ENCODE measurements at places on chromosomes 13 and 19.

- no peak for DNase-seq
These were observed 226.7 kb downstream of the TEX29 start for GRCh38 chr13:111546921-111547675.

DNA sequence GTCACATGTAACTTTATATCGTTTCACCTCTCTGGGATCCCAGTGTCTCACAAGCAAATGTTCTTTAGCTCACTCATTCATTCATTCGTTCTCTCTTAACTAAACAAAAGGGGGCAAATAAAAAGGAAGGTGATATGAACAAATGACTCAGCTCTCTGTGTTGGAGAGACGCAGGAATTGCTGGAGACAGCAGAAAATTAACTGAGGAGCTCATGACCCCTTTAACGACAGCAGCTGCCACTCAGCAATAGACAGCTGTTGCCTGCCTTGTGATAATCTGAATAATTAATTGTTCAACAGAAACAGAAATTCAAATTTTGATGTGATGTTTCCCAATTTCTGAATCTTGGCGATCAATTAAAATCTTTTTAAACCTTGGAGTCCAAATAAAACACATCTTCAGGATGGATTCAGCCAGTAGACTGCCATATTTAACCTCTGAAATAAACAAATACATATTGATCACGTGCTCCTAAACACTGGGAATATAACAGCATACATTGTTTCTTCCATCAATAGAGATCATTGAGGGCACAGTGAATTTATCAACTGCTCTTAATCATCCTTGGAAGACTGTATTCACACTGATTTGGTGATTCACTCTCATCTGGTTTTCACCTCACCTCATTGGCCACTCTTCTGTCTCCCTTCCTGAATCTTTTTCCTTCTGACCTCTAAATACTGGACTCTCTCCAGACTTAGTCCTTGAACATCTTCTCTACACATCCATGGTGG is 63.3 kb downstream of the MBNL2 start:
- no peak for DNase-seq

- DNase-seq: no peak
These were observed 3.4 kb upstream of the NUMBL start for GRCh38 chr19:40693896-40694295.

- no peak for DNase-seq
These were observed 4.7 kb downstream of the SPPL2B start for GRCh38 chr19:2333027-2333806.

GRCh38 chr13:50187352-50188029 is 172.2 kb downstream of the KCNRG start:
- DNase-seq: no peak

DNA sequence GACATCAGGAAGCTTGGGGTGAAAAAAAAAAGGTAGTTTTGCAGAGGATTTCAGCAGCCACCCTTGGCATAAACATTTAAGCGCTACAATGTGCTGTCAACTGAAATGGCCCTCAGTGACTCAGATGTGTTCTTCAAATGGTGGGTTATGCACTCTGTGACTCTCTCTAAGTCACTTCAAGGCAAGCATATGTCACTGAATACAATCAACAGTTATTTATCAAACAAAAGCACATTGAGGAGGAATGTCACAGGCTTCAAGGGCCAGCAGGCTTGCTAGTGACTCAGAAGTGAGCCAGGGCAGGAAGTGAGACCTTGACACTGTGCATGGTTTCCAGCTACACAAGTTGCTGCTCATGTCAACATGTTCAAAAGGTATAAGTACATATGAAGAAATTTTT is 523.7 kb upstream of the HTR2A start:
- no peak for DNase-seq

DNA sequence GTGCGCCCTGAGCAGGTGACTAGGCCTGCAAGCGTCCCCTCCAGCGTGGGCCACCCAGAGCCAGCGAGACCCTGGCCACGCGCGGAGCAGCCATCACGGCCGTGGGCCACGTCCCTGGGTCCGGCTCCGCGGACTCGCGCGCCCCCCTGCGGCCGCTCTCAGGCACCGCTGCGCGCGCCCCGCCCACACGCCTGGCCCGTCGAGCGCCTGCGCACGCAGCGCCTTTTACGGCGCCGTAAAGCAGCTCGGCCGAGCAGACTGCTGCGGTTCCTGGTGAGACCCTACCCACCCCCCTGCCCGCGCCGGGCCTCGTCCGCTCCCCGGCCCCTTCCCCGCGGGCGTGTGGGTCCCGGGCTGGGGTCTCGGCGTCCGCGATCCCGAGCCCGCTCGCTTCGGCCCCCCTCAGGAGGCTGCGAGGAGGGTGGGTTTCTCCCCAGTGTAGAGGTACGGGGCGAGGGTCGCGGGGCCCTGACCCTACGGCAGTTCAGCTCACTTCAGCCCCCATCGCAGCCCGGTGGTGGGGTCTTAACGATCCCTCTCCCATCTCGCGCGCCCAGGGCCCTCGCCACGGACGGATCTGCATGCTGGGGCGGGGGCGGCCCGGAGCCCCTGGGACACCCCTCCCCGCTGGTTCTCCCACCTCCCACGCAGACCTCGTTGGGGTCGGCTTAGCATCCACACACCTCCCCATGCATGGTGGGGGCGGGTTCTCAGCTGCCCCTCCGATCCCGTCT is at the start of gene TRAPPC5:
Gene TRAPPC5, plus strand, starts transcription at position 228 of the 734 bp plus-strand sequence. CDS start 1,421 bp downstream, outside the sequence.
- peak; percentile 82 for DNase-seq

DNA sequence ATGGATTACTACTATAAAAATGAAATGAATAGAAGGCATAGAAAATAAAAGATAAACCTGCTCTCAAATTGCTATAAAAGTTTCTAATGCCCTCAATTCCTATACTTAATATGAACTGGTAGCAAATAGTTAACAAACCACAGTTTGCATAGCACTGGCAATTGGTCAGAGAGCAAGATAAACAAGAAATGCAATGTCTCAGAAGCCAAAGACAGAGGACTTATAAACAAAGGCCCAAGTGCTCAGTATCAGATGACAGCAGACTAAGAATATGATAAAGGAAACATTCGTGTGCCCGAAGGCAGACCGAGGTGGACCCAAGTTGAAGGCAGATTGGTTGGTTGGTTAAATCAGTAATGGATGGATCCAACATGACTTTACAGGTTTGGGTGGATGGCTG is 50.6 kb downstream of the IPO5 start:
- DNase-seq: no peak

GRCh38 chr19:40413291-40413845 is at the start of gene PRX:
PRX (minus strand) TSS chr19:40413378; CDS start chr19:40407932, 5,446 bp downstream.
- no peak for DNase-seq

DNA sequence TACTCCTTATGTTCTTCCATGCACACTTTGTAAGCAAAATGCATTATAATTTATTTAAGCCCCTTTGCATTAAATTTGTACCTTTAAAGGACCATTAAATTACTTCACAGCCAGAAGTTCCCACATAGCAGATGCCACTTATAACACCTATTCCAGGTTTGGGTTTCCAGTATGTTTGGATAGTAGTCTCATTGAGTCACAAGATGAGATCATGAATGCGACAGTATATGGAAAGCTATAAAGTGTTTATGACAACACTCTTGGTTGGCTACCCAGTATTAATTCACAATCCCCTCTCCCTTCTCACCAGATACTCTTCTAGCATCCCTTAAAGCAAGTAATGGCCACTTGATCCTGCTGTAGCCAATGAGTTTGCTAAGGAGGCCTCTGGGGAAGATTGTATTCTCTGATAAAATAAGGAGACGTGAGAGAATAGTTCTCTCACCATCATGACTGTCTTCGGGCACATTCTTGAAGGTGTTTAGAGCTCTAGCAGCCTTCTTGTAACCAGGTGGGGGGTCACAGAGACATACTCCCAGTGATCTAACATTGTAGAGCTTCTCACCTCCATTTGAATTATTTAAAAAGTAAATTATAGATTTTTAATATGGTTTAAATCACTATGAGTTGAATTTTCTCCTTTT is 2.8 kb upstream of the LHFPL6 start:
- no peak for DNase-seq

GRCh38 chr19:12629215-12629614 is 18.5 kb downstream of the ZNF791 start:
- no peak for DNase-seq

GRCh38 chr13:66139250-66139649 is 1090.9 kb downstream of the PCDH9 start:
- DNase-seq: no peak

DNA sequence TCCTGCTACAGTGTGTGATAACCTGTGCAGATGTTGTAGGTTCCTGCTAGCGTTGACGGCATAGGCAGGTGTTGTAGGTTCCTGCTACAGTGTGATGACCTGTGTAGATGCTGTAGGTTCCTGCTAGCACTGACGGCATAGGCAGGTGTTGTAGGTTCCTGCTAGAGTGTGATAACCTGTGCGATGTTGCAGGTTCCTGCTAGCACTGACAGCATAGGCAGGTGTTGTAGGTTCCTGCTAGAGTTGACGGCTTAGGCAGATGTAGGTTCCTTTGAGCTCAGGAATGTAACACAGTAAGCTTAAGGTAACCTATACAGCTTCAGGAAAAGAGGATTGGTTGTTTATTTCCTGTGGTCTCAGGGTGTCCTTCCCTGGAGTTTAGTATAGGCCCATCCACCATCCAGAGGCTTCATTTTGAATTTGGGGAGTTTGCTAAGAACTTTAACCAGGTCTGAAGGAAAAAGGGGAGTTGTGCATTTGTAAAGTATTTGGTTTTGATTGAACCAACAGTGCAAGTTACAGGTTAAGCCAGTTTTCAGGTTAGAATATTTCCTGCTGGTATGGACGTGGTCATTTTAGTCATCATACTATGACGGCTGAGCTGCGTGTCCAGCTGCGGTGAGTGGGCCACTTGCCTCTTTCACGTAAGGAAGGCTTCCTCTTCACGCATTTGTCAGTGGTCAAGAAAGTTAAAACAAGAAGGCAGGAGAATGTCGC is 53.8 kb downstream of the ATP11A start:
- DNase-seq: no peak

DNA sequence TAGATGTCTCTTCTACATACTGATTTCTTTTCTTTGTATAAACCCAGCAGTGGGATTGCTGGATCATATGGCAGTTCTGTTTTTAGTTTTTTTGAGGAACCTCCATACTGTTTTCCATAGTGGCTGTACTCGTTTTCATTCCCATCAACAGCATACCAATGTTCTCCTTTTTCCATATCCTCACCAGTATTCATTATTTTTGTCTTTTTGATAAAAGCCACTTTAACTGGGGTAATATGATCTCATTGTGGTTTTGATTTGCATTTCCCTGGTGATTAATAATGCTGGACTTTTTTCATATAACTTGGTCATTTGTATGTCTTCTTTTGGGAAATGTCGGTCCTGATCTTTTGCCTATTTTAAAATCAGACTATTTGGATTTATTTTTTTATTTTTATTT is 108.5 kb downstream of the PAN3 start:
- no peak for DNase-seq

GRCh38 chr13:82370316-82370715 is 1512.0 kb downstream of the SLITRK1 start:
- DNase-seq: no peak

DNA sequence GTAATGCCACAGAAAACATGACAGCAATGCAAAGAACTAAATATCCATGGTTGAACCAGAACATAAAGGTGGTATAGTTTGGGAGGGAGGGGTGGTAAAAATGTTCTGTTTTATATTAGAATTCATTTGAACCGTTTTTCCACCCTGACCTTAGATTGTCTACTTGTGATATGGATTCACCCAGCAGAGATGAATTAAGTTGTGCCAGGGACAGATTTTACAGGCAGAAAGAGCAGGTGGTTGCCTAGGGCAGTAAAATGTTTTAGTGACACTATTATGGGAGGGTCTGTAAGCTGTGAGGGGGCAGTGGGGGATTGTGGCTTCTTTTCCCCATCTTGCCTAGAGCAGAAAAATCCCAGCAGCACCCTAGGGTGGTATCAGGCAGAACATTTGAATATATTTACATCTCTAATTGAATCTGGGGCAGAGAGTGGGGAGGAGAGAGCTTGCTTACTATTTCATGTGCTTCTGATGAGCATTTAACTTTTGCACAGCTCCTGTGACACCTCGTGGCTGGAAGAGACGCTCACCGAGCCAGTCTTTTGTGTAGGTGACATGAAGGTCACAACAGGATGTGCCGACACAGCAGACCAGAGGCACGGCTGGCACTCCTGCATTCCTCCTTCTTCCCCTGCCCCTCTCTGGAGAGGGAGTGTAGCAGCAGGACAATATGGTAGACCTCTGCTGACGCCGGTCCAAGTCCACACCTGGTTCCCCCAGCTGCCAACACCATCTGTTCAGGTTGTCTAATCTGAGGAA is 452.3 kb downstream of the IRS2 start:
- DNase-seq: no peak

GRCh38 chr13:94548382-94548781 is 47.6 kb downstream of the TGDS start:
- no peak for DNase-seq

GRCh38 chr13:41916173-41916954 is 44.5 kb downstream of the VWA8 start:
- no peak for DNase-seq

- no peak for DNase-seq
These were observed 20.2 kb upstream of the CD70 start for GRCh38 chr19:6610934-6611852.

DNA sequence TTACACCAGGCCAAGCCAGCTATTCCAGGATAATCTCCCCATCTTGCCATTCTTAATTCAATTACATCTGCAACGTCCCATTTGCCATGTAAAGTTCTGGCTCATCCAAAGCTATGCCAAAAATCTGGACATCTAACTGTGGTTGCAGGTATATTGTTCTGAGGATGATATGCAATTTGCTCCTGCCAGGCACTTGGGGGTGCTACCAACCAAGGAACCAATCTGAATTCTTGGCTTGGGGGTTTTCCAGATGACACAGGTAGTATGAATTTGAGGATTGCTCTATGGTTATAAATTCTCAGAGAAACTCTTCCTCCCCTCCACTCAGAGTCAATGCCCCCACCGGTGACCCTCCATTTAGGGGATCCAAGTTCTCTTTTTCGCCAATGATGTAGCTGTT is 33.0 kb downstream of the CRYL1 start:
- DNase-seq: no peak

DNA sequence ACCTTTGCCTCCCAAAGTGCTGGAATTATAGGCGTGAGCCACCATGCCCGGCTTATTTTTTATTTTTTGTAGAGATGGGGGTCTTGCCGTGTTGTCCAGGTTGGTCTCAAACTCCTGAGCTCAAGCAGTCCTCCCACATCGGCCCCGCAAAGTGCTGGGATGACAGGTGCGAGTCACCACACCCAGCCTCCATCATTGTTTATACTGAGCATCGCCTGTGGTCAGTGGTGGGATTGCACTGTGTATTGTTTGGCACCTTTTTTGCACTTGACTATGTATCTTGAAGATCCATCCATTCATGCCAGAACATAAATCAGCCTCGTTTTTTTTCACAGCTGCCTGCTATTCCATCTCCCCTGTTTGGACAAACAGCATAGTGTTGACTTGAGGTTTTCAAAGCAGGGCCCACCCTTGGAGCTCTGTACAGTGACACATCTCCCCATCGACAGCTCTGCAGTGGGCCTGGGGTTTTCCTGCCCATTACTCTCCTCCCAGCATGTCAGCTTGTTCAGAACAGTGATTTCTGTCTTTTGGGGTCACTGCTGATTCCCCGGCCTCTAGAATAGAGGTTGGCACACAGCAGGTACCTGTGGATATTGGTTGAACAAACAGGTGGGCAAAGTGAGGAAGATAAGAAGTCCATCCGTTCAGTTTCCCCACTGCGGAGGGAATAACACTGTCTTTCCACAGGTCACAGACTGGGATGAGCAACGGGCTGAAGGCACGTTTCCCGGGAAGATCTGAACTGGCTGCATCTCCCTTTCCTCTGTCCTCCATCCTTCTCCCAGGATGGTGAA is 8.2 kb upstream of the UPK1A start:
- no peak for DNase-seq

GRCh38 chr19:49182848-49183375 is 25.3 kb downstream of the TRPM4 start:
- DNase-seq: no peak

- no peak for DNase-seq
These were observed 313.1 kb upstream of the MAB21L1 start for GRCh38 chr13:35789335-35790165.

Data from CD4-positive, alpha-beta T cell (primary cell).